CD4-positive, alpha-beta T cell treated with Interleukin-15 for 4 hours (primary cell): ENCODE measurements at places on chromosomes 1 and 21.

DNA sequence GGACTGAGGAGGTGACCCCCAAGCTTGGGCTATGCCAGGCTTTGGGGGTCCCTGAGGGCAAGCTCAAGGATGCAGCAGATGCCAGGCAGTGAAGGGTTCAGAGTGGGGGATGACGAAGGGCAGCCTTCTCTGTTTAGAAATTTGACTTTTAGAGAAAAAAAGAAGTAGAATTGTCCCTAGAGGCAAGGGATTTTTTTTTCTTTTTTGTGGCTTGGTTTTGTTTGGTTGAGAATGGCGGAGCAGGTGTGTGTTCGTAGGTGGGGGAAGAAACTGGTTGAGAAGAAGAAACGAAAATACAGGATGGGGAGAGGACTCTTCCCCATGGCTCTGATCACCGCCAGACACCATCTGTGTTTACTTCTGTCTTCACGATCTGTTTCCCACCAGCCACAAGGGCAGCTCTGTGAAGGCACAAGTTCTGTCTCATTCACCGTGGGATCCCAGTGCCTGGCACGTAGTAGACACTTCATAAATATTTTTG, 8.2 kb downstream of the PLA2G5 start:
- DNase-seq: no peak

DNA sequence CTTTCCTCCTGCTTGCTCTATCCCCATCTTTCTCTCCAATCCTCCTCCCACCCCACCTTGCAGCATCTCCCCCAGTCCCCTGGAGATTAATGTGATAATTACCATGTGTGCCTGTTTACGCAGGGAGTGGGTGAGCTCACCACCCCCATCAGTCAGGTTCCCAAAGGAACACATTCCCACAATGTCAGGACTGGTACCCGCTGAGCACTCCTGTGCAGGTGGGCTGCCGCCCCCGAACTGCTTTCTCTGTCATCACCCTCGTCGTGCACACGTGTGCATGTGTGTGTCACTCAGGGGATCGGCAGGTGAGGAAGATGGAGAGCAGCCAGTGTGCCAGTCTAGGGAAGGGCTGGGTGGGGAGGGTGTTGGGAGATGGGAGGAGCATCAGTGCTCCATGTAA, 163.4 kb downstream of the CACNA1E start:
- DNase-seq: no peak

DNA sequence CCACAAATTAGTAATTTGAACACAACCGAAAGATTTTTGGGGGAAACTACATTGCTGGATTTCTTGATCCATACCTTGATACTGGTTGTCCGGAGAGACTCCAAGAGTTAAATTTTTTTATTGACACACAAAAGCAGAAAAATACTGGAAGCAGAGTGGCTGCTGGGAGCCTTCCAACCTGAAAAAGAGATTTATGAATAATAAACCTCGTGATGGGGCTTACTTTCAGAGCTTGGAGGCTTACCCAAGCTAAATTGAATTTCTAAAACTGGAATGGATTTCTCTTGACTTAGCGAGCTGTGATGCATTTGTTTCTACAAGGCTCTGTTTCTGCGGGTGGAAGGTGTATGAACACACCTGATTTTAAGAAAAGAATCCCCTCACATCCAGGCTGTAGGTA, 35.7 kb downstream of the PCP4 start:
- no peak for DNase-seq

DNA sequence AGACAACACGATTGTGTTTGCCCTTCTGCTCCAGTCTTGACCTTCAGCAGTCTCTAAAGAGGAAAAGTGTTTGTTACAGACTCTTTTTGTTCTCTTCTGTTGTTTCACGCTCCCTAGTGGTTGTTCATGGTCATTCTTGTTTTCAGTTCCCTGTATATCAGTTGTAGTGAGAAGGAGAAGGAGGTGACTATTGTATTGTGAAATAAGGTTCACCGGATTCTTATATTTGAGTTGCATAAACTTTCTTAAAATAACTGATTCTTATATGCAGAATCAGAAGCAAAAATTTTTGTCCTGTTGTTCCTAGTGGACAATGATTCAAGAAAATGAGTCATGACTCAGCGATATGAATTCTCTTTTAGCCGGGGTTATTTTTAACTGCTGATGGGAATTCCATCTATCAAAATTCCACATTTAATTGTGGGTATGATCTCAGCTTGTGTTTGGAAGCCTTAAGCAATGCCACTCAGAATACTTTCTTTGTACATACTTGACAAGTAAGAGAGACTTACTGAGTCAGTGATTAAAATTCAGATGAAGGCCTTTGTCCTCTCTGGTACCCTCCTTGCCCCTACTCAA, 152.2 kb downstream of the CLEC20A start:
- DNase-seq: no peak

DNA sequence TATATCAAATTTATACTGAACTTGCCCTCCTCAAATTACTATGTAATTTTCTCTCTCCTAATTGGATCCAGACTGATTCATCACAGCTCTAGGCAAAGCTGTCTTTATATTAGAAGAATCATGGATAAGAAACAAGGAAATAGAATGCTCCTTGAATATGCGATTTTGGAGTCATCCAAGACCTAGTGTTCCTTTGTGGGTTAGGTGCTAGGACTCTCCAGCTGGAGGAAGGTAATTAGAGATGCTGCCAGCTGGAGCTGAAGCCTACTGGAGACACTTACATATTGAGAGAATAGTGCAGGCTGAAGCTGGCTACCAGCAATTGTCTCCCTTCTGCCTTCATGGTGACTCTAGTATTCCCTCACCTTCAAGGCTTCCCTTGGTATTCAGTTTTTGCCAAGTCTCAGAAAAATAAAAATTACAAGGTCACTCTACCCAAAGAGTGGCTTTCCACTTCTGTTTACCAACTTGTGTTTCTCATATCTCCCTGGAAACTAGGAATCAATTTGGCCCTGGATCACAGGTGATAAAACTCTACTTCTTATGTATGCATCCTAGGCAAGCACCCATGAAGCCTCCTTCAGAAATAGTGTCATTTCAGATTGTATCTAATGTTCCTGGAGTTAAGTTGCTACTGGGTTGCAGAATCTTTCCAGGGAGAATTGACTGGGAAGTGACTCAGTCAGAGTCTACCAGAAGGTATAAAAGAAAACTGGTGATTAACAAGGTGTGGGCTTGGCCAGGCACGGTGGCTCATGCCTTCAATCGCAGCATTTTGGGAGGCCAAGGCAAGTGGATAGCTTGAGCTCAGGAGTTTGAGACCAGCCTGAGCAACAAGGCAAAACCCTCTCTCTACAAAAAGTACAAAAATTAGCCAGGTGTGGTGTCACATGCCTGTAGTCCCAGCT, 24.4 kb upstream of the DOCK7 start:
- no peak for DNase-seq

DNA sequence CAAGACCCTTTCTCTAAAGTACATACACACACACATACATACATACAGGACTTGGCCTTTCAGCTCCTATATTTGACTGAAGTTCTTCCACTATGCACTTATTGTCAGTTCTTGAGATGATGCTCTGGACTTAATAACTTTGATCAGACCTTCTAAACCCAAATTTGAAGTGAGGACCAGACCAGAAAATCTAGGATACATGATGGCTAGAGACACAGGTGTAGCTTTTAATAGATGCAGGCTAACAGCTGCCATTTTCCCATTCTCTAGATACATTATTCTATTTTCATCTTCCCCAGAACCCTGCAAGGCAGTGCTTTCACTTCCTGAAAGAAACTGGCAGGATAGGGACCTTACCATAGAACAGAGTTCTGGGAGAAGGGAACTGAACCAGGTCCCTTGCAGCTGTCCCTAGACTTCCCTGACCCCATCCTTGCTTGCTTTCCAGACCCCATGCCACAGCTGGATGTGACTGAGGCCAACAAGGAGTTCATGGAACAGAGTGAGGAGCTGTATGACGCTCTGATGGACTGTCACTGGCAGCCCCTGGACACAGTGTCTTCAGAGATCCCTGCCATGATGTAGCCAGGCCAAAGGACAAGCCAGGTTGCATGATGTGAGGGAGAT, 14.9 kb upstream of the RAB42 start:
- no peak for DNase-seq

DNA sequence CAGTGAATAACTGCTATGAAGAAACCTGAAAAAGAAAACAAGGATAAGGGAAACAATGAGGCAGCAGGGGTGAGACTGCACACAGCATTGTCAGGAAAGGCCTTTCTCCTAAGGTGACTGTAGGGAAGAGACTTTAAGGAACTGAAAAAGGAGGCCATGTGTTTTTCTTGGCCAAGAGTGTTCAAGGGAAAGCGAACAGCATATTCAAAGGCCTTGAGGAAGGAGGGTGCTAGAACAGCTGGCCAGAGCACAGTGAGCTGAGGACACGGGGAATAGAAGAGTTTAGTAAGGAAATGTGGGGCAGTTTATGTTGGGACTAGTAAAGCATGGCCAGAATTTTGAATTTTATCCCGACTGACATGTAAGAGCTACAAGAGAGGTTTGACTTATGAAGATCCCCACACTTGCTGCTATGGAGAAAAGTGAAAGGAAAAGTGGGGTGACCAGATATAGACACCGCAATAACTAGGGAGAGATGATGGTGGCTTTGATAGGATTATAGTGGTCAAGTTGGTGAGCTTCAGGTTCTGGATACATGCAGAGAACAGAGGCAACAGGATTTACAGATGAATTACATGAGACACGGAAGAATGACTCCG, 1.4 kb downstream of the RWDD2B start:
- DNase-seq: no peak

DNA sequence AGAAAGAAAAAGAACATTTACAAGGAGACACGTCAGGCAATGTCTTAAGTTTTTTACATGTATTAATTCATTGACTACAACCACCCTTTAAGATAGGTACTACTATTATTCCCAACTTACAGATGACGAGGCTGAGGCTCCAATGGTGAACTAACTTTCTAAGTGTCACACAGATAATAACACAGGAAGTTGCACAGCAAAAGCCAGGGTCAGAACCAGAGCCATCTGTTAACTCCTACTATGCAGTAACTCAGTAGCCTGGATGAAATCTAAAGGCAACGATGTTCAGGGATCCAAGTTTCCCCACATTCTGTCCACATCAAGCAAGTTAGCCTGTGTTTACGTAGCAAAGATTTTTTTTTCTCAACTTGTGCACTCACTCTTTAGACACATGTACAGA, 371.7 kb downstream of the PTPRC start:
- DNase-seq: peak; percentile 4

DNA sequence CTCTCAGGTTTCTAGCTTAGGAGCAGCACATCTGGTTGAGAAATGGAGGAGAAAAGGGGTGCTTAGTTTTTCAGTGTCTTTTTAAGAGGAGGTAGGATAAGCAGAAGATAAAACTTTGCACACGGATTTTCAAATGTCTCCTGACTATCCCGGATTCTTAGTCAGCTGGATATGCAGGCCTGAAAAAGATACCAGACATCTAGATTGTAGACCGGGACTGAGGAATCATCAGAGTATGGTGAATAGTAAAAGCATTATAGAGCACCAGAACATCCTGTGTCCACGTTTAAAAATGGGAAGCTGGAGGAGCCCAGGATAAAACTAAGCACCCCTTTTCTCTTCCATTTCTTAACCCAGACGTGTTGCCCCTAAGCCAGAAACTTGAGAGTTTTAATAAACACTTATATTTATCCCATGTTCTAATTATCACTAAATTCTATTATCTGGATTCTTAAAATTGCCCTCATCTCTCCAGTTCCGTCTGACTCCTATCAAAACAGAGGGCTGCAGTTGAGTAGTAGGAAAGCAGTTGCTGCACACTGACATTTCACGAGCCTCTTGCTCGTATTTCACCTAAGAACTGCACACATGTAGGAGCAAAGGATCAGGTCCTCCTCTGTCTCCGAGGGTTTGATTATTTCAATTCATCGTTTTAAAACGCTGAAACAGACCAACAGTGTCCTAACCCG, 609 bp downstream of the PIGK start:
- DNase-seq: no peak

DNA sequence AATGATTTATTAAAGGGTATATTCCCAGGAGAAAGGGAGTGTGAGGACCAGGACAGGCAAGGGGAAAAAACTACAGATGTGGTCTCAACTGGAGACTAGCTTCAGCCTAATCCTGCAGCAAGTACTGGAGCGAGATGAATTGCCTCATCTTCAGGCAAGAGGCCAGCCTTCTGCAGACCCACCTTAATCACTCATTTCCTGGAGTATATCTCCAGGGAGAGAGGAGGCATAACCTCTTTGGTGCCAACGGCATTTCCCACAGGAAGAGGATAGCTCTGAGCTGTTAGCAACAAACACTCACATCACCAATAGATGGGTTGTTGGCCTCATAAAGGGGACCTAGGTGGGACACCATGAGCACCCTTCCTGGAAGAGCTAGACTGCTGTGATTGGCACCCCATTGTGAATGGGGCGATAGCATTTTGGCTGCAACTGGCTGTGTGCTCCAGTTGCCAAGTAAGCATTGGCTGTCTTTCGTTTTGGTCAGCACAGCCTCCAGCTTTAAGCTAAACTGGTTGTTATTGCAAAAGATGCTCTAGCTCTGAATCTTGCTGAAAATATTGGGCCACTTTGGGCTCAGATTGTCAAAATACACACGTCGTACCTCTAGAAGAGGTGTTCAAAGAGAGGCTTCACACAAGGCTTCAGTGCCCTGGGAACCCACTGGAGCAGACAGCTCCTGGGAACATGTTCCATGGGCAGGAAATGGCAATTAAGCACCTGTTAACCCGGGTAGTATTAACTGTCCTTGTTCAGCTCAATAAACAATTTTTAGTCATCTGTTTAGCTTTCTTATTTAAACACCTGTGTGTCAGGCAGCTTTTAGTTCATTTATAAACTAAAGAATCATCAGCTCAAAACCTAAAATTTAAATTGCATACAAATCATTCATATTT, 314.8 kb upstream of the C1orf87 start:
- DNase-seq: no peak

GRCh38 chr1:37797750-37798345, 4.2 kb downstream of the MANEAL start:
- DNase-seq: no peak
